ENCODE measurements at places on chromosomes 5 and 9.

DNA sequence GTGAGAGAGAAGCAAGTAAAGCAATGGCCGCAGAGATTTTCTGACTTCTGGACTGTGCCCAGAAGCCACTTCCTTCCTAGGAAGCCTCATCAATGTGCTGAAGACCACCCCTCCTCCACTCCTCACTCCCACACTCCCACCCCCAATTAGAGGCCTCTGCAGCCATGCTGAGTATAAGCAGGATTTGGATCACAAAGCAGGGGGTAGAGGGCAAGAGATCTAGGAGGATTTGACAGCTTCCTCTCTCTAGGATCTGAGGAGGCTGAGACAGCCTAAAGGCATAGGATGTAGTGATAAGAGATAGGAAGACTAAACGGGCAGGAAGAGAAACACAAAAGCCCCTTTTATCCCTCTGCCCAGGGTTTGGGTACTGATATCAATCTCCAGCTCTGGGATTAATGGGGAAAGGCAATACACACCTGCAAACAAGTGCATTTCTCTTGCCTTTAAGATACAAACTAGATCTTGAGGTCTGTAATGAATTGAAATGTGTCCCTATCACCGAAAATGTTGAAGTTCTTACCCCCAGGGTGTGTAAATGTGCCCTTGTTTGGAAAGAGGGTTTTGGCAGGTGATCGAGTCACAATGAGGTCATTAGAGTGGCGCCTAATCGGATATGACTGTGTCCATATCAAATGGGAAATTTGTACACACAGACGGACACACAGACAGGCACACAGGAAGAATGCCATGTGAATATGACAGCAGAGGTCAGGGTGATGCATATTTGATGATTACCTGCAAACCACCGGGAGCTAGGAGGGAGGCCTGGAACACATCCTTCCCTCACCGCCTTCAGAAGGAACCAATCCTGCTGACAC is 28.5 kb downstream of the KCNV2 start:
- DNase-seq: no peak

DNA sequence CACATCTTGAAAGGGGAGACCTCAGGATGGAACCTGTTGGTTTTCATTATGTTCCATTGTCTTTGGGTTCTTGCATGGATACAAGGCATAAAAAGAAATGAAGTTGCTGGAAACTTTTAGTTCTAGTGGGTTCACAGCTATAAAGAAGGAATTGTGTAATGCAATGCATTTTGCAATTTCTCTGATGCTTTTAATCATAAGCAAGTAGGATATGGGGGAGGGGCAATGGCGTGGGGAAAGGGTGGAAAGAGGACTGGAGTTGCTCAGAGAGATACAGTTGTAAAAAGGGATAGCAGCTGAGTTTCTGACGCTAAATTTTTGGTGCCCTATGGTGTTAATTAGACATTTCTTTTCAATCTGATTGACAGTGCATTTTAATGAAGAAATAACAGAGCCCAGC is 88.6 kb upstream of the FANCC start:
- no peak for DNase-seq

DNA sequence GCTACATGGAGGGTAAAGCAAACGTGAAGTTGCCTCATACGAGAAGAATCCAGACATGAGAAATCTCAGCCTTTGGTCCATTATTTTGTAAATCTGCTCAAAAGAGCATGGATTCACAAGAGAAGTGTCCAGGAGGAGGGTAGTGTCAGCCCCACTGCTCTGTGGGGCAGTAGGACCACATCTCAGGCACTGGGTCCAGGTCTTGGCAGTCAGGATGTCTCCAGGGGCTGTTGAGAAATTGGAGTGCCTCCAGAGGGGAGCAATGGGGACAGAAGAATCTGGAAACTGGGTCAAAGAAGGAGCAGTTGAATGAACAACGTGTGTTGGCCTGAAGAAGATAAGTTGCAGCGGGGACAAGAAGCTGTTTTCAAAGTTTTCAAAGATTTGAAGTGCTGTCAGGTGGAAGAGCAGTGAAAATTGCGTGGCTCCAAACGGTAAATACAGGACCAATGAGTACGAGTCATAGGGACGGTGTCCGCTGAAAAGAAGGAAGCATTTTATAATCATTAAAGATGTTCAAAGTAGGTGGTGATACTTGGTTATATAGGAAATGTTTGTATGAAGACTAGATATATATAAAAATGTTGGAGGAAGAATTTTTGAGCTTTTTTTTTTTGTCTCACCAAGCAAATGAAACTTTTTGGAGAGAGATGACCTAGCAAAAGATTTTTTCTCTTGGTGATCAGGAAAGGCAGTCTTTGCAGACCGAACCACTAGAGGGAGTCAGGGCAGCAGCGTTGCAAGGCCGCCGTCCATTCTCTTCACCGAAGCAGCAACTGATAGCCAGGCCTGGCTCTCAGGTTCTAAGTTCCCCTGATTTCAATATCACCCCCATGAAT is 57.1 kb upstream of the ZBED3 start:
- peak; percentile 24 for DNase-seq

GRCh38 chr5:139848508-139849100 is 53.0 kb downstream of the PSD2 start:
- no peak for DNase-seq

- DNase-seq: no peak
Observed at GRCh38 chr5:2432076-2432920, 319.2 kb downstream of the IRX2 start.

- no peak for DNase-seq
Observed at GRCh38 chr5:93886917-93887361, 145.5 kb upstream of the POU5F2 start.

- no peak for DNase-seq
Observed at GRCh38 chr5:38816083-38817030, 29.5 kb upstream of the OSMR start.

DNA sequence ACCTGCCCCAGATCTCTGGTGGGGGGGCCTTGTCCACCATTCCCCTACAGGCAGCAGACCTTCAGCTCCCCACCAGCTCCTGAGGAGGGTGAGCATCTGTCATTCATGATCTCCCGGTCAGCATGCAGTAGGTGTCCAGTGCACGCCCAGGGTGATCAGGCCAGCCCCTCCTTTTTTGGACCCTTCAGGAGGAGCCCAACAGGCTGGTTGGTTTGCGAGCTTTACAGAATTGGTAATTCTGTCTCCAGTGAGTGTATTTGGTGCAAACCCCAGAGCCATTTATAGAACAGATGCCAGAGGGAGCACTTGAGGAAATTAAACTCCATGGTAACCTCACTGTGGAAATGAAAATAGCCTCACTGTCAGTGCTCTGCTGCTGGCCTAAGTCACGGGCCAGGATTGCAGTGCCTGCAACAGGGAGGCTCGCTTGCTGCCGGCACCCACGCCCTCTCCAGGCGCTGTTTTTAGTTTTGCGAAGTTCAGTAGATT is 23.4 kb downstream of the WNK2 start:
- DNase-seq: no peak

GRCh38 chr5:160213537-160213936 is 15.8 kb upstream of the FABP6 start:
- no peak for DNase-seq

- DNase-seq: no peak
Observed at GRCh38 chr5:79258801-79259200, 22.9 kb downstream of the JMY start.

DNA sequence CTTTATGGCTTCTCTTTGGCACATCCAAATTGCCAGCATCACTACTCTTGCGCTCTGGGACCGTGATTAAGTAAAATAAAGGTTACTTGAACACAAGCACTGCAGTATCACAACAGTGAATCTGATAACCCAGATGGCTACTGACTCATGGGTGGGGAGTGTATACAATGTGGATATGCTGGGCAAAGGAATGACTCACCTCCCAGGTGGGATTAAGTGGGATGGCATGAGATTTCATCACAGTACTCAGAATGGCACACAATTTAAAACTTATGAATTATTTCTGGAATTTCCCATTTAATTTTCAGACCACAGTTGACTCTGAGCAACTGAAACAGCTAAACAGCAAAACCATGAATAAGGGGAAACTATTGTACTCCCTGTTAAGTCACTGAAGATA is 4.3 kb downstream of the GFM2 start:
- no peak for DNase-seq

DNA sequence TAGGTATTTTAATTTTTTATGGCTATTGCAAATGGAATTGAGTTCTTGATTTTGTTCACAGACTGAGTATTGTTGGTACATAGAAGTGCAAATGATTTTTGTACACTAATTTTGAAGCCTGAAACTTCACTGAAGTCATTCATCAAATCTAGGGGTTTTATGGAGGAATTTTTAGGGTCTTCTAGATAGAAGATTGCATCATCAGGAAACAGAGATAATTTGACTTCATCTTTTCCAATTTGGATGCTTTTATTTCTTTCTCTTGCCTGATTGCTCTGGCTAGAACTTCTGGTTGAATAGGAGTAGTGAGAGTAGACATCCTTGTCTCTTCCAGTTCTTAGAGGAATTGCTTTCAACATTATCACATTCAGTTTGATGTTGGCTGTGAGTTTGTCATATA is 58.2 kb upstream of the SNCAIP start:
- DNase-seq: no peak

DNA sequence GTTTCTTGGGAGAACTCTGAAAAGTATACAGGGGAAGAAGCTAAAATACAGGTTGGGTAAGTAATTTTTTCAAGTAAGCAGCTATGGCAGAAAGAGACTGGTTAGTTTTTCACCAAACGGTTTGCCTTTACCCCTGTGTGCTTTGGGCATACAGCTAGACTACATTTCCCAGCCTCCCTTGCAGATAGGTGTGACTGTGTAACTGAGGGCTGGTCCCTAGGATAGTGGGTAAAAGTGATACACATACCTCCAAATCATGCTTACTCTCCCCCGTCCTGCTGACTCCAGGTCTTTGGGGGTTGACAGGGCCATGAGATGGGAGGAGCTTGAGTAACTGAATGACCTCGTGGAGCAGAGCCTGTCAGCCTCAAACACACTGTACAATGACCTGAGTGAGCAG is 208.6 kb upstream of the GDNF start:
- DNase-seq: no peak

DNA sequence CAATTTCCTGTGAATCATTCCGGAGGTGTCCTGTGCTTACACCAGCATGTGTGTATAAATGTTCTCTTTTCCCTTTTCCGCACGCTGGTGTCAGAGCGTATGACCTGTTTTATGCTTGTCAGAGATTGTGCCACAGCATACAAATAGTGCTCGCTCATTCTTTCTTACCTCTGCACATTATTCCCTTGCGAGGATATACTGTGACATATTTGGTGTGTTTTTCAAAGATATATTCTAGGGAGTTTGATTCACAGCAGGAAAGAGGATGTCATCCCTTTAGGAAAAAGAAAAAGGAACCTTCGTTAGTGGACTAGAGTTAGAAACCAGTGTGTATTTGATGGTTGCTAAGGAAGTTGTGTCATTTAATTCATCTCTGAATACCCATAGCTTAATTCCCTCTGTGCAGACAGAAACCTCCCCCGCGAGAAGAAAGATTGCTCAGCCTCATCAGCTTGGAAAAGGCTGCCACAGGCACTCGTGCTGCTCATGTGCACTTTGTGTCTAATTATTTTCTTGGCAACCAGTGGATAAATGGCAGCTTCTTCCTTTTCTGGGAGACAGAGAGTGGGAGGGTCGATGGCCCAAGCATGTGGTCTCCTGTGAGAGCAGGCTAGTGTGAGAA is 14.7 kb upstream of the CCIN start:
- DNase-seq: no peak

- DNase-seq: no peak
Observed at GRCh38 chr5:127028822-127029457, 1.4 kb downstream of the MARCHF3 start.

DNA sequence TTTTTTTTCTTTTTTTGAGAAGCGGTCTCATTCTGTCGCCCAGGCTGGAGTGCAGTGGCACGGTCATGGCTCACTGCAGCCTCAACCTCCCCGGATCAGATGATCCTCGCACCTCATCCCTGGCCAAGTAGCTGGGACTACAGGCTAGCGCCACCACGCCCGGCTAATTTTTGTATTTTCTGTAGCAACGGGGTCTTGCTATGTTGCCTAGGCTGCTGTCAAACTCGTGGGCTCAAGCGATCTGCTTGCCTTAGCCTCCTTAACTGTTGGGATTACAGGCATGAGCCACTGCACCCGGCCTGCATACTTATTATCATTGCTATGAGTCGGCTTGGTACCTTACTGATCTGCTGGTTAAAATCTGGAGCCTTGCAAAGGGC is 790 bp upstream of the IARS1 start:
- DNase-seq: peak; percentile 27

DNA sequence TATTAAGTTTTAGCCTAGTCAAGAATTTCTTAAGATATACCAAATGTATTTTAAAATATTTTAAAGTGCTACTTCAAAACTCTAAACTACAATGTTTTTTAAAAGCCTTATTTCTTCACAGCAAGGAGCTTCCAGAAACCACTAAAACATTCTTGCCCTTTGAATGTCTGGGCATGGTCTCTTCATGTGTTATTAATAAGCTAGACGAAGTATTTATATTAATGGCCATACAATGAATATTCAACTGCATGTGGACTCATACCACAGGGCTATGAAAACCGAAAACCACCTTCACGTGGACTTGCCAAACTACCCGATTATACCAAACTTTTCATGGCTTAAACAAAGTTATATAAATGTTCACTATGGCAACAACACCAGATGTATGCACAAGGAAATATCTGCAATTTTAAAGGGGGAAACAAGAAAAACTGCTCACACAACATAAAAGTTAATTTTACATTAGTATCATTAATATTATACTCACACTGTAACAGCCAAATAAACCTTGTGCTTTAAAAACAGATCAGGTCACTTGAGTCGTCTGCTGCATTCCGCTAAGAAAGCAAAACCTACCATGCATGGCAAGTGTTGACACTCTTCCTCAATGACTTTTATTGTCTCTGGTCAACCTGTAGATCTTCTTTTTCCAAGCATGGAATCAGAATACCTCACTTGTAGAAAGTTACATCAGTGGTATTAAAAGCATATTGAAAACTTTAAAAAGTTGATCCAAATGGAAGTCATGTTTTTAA is 246.3 kb downstream of the BNC2 start:
- no peak for DNase-seq

- peak; percentile 67 for DNase-seq
Observed at GRCh38 chr9:109817846-109818472, 38.0 kb downstream of the PALM2AKAP2 start.

DNA sequence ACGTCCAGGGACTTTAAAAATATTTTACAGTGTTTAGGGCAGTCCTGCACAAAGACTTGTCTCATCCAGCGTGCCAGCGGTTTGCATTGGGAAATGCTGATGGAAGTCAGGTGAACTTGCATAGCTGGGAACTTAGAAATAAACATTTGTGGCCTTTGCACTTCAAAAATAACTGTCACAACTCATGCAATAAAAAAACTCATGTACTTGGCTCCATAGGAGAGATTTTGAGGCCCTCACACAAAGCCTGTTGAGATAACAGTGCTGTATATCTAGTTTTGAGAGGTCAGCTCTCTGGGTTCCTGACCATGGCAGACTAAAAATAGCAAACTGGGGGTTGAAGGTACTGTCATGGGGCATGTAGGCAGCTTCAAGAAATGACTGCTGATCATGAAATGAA is 5.5 kb downstream of the COMMD10 start:
- no peak for DNase-seq

All from T-helper 1 cell (primary cell).